ENCODE measurements at places on chromosomes 4 and X.

- no peak for DNase-seq
Observed at GRCh38 chr4:176949029-176949428, 156.3 kb upstream of the VEGFC start.

DNA sequence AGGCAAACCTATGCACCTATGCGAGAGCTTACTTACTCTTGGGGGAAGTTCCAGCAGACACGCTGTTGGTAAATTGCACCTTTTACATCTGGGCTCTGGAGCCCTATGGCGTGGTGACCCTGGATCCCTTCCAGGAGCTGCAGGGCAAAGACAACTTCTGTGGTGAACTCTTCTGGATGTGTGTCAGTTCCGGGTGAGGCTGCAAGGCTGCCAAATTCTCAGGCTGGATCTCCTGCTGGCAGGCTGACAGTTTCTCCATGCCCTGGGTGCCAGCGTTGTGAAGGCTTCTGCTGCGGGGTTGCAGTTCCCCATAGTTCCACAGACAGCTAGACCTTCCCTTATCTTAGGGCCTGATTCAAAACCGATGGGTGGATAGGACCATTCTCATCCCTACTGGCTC is 37.9 kb downstream of the RAP2C start:
- no peak for DNase-seq

DNA sequence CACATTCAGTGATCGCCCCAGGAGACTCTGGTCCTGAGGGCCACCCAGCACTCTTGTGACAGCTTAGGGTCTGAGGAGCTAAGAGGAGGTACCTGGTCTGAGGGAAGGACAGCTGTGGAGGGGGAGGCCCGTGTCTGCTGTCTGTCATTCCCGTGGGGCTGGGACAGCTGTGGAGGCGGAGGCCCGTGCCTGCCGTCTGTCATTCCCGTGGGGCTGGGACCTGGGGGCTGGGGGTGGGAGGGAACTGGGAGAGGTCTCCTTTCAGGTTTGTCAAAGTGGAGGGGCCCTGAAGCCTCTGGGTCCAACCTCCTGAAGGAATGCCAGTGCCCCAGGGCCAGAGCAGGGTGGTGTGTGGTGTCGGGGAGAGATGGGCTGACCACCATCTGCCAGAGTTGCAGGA is 45.0 kb upstream of the ADRA2C start:
- DNase-seq, result no peak

- no peak for DNase-seq
Observed at GRCh38 chr4:141560056-141560455, 76.3 kb upstream of the IL15 start.

DNA sequence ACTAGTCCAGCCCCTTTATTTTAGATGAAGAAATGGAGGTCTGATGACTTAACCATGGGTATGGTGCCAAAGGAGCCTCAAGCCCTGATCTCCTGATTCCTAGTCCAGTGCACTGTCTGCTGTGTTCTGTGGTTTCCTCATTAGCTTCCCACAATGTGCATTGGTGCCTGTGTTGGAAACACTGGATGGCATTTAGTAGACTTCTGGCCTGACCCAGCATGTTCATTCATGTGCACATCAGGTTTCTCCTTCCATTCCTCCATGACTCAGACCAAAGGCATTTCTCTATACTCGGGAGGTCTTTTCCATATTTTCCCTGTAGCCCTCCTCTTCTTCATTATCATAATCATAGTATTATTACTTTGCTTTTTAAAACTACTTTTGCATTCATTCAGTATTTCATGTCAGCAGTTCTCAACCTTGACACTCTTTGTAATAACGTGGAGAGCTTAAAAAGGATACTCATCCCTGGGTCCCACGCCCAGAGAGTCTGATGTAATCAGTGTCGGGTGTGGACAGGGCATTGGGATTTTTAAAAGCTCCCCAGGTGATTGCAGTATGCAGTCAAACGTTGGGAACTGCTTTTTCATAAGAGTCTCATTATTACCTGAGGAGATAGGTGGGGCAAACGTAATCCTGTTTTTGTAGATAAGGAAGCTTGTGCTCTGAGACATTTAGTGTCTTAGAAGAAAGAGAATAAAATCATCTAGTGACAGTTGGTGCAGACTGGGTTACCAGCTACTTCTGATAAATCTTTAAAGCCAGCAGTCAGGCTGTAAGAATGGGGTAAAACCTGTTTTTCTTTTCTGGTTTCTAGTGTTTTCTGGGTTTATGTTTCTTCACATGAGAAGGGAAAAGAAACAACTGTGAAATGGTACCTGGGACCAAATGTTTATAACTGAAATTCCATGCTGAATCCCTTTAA is 40.9 kb upstream of the XK start:
- no peak for DNase-seq

- no peak for DNase-seq
Observed at GRCh38 chr4:123102897-123103471, 180.6 kb upstream of the NUDT6 start.

DNA sequence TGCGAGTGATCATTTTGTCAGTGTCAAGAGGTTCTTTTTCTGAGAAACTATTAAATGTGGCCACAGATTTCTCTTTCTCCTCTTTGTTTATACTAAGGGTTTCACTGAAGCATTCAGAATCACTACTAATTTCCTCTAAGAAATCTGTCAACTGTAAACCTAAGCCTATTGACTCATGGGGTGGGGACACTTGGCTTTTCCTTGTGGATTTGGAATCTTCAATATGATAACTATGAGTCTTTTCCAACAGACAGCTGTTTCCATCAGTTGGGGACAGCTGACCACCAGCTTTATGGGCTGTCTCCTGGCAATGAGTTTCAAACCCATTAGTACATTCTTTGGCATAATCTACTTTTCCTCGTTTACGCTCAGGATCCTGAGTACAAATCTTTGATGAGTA is 13.8 kb downstream of the PGRMC1 start:
- no peak for DNase-seq

- no peak for DNase-seq
Observed at GRCh38 chr4:84258905-84259830, 239.9 kb downstream of the NKX6-1 start.

GRCh38 chr4:55020131-55020530 is 105.3 kb downstream of the KDR start:
- no peak for DNase-seq

Data from stimulated activated CD4-positive, alpha-beta T cell treated with anti-CD3 and anti-CD28 coated beads, Interleukin-1b, Interleukin-23, amount 100 ng/mL, for 24 hours (primary cell).